Osteocyte (in vitro differentiated cells): ENCODE measurements at places on chromosomes 13 and 19. TPM values are rescaled to one million over a fixed set of nuclear protein-coding genes. Genes with fewer than 3 reads are reported as not detected.
A peak's percentile ranks its signal among the peaks of the same experiment; 100 is the strongest.

CEACAM7 gene
- not detected in 2 replicates for total RNA-seq

DNA sequence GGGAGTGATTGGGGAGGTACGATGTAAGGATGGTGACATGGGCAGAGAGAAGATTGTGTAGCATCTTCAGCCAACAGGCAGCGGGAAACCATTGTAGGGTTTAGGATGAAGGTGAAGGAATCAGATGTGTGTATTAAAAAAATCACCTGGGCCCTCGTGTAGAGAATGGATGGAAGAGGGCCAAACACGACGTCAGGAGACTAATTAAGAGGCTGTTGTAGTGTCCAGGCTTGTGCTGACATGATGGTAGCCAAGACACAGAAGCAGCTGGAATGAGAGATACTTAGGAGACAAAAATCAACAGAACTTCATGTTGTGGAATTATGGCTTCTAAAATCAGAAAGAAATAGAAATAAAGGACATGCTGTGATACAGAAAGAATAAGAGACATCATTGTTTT is 41.2 kb upstream of the ARGLU1 start:
- DNase-seq: no peak

DNA sequence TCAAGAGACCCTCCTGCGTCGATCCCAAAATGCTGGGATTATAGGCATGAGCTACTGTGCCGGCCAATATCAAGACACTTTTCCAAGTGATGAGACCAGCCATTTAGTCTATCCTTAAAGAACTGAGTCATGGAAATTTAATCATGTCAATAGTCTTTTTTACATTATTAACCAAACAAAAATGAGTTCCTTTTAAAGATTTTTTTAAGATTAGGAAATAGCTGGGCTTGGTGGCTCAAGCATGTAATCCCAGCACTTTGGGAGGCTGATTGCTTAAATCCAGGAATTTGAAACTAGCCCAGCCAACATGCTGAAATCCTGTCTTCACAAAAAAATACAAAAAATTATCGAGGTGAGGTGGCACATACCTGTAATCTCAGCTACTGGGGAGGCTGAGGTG is 16.7 kb upstream of the ZNF564 start:
- DNase-seq: peak; percentile 3

DNA sequence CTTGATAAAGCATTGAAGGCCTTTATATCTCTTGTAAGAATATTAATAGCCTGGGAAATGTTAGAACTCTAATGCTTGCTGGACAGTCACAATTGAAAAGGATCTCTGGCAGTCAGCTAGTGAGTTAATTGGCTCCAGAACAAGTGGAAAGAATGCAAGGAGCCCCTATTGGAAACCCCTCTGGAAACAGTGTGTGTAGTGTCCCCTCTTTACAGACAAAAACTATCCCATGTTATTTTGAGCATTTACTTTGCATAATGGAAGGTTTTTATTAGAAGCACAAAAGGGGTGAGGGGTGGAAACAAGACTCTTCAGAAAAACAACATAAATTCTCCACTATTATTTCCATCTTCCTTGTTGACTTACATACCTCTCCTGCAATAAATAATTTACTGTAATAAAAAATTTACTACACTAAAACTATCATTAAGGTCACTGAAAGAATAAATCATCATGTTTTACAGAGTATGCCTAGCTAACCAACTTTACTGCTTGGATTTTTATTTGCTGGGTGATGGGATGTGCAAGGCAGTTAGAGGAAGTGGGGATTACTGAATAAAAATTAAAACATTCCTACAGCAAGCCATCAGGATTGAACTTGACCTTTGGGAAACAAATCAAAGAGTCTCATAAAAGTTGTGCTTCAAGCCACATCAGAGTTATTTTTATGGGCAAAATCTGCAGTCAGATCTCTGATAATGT is 610.4 kb downstream of the TBC1D4 start:
- no peak for DNase-seq

GRCh38 chr13:51303063-51303552 is 36.4 kb upstream of the SERPINE3 start:
- DNase-seq: no peak

DNA sequence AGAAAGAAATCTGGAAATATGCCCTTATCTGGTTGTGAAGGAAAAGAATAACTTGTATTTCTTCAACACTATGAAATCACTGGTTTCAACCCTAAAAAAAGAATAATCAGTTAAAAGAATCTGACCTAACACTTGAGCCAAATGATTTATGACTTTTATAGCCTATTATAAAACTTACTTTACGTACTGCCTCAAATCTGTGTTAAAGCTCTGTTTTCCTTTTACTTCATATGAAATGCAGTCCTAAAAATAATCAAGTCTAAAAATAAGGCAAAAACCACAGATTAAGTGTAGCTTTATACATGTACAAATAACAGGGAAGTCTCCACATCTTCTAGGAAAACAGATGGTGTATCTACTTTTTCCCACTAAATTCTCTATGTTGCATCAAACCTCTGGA is 101.3 kb downstream of the VWA8 start:
- DNase-seq: no peak

DNA sequence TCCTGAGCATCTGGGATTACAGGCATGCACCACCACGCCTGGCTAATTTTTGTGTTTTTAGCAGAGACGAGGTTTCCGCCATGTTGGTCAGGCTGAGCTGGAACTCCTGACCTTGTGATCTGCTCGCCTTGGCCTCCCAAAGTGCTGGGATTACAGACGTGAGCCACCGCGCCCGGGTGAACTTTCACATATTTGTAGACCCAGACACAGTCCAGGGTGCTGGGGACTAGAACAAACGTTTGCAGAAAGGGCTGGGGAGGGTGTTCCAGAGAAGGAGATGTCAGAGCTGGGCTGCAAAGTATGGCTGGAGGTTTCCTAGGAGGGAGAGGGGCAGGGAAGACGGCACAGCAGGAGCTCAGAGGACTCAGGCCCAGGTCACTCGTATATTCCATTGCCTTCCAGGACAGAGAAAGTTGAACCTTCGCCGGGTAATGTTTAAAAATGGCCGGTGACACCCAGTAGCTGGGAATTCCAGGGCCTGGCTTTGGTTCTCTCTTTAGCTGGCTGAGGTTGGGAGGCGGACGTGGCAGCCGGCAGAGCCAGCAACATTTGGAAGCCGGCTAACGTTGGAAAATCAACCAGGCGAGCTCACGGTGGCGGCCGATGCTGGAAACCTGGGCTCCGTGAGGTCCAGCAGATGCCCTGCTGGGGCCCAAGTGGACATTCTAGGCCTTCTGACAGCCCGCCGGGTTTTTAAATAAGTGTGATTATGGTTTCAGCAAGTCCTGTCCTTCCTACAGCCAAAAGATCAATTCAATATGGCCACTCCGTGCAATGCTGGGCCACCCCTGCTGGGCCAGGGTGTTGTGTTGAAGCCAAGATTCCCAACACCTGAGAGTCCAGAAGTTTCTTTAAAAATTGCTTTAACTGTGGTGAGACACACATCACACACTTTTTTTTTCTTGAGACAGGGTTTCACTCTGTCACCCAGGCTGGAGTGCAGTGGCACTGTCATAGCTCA is 41.5 kb downstream of the NFIC start:
- DNase-seq: no peak
